Fibroblast of skin of left quadriceps (primary cell): ENCODE measurements at places on chromosomes 4 and X.

DNA sequence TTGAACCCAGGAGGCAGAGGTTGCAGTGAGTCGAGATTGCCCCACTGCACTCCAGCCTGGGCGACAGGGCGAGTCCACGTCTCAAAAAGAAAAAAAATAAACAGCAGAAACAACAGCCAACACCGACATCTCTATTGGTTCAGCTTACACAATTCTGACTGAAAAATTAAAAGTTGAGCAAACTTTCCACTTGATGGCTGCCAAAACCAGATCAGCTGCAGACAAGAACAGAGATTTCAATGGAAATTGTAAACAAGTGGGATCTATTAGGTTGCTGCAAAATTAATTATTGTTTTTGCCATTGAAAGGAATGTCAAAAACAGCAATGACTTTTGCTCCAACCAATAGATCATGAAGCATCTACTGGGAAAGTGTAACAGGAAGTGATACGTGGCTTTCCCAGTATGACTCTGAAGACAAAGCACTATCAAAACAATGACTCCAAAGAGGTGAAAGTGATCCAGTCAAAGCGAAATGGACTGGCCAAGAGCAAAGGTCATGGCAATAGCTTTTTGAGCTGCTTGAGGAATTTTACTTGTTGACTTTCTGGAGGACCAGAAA is 26.3 kb downstream of the UPF3B start:
- no peak for DNase-seq

- no peak for DNase-seq
These were observed 36.7 kb upstream of the GRXCR1 start for GRCh38 chr4:42855779-42856178.

DNA sequence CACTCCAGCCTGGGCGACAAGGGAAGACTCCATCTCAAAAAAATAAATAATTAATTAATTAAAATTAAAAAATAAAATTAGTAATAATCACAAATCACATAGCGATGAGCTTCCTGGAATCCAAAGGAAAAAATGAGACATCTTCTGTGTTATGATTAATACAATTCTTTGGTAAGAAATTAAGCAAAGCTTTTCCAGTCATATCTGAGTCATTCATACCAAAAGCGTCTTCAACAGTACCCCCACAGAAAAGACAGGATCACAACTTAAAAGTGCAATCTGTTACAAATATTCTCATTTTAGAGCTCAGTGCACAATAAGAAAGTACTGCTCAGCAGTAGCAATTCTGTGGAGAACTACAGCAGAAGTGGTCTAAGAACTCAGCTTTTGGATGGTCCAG is 168.5 kb upstream of the MXRA5 start:
- peak; percentile 57 for DNase-seq

- DNase-seq, result no peak
These were observed 9.7 kb upstream of the TMEM165 start for GRCh38 chr4:55386073-55386472.

DNA sequence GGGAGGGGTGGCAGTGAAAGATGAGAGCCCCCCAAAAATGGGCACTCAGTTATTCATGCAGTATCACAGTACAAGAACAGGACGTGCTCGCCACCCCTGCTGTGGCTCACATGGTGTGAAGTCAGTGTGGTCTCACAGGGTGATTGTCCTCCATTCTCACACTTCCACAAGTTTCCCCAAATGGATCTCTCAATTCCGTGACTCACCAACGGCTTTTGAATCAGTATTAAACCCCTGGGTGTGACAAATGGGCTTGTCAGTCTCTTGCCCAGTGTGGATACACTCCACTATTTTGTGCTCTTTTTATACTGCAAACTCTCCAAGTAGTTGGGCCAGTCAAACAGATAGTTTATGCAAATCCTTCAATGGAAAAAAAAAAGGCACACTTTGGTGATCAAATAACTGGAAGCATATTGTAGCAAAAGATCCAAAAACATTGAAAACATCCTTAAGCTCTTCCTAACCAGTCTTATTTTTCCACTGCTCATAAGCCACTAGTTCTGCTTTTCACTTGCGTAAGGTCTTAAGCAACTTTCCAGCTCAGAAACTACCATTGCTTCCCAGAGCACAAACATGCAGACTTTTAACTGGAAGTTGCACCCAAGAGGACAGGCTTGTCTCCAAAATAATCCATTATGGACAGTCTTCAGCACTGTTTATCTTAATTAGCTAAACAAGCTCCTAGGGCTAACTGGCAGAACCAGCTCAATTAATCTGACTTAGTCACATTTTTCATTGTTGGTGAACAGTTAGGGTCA is 365.7 kb downstream of the PPP3CA start:
- DNase-seq, result no peak

GRCh38 chr4:70619778-70620177 is 8.8 kb upstream of the ENAM start:
- DNase-seq, result no peak

DNA sequence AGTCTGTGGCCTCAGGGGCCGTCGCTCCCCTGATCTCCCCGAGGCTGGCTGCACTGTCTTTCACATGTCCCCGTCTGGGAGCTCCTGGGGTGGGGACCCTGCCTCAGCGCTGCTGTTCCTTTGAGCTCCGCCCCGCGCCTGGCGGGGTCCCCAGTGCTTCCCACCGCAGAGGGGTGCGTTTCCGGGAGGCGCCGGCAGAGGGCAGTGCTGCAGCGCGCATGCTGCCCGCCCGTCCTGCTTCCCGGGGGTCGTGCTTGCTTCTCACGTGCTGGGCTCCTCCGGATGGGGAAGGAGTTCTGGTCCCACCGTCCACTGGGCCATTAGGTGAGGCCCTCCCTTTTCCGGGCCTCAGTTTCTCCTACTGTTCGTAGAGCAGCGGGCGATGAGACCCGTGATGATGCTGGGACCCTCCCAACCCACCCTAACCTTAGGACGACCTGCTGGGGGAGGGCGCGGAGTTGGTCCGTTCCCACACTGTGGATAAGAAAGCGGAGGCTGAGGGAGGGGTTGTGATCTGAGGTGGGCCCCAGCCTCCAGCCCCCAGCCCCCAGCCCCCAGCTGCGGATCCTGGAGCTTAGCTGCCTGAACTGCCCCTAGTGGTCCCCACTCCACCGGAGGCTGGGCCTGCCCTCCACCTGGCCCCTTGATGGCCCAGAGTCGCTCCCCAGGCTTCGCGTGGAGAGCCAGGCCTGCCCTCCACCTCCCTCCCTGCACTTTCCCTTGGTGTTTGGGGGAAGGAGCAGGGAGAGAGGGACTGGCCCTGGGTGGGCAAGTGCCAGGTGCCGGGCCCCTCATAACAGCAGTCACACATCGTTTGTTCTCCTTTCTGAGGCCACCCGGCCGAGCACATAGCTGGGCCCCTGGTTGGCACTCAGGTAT is 15.3 kb downstream of the CPZ start:
- no peak for DNase-seq

- DNase-seq, result no peak
These were observed 60.3 kb downstream of the DLG3 start for GRCh38 chrX:70504772-70505450.

DNA sequence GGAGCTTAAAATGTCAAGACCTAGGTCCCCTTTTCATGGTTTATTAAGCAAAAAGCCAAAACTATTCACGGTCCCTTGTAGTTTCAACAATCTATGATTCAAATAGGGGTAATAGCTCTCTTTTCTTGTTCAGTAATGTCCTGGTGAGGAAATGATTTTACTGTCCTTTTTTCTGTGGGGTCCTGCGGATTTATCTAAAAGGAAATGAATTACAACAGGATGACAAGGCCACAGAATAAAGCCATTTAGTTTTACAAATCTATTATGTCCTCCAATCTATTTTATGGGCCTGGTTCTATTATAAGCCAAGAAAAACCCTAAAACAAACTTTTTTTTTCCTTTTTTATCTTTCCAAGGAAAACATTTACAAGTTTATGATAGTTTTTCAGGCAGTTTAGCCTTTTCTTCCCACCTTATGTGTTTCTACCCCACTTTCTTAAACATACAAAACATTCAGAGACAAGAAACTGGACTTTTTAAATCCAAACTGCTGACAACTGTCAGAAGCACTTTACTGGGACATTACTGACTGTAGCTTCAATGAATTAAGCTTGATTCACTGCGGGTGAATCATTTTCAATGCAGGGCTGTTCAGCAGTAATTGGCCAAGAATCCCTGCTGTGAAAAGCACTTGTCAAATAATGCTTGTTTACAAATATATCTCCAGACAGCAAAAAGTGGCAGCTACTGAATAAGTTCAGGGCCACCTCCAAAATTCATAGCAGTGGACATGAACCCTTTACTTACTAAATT is 4.3 kb downstream of the EPHA5 start:
- DNase-seq, result no peak
